ENCODE measurements at places on chromosomes 5 and 9. TPM values are rescaled to one million over a fixed set of nuclear protein-coding genes. Genes with fewer than 3 reads are reported as not detected.

The FOXD4 gene
- 0.22 TPM for total RNA-seq

The YTHDC2 gene
- 17.3 TPM for total RNA-seq

The IL9 gene
- total RNA-seq: not detected

The CCDC180 gene
- 0.88 TPM for total RNA-seq

The IFNA16 gene
- not detected for total RNA-seq

The PLAC8L1 gene
- total RNA-seq: not detected

The KIAA0825 gene
- 6.0 TPM for total RNA-seq

The ECSCR gene
- not detected for total RNA-seq

The NPR3 gene
- 2.0 TPM for total RNA-seq

The FCN2 gene
- total RNA-seq: not detected

The IRX4 gene
- not detected for total RNA-seq

The PDCD1LG2 gene
- 16.0 TPM for total RNA-seq

The GABRA6 gene
- 0.29 TPM for total RNA-seq

The ROPN1L gene
- 0.29 TPM for total RNA-seq

The MAML1 gene
- 16.2 TPM for total RNA-seq

The C9 gene
- total RNA-seq: 0.44 TPM

The PCDHGA8 gene
- 3.3 TPM for total RNA-seq

The MARCHF11 gene
- total RNA-seq: not detected

The PDE8B gene
- under 0.01 TPM for total RNA-seq

The FOXD4L4 gene
- total RNA-seq: 0.14 TPM

The ABL1 gene
- total RNA-seq: 79.3 TPM

The HBEGF gene
- total RNA-seq: 47.5 TPM

The EQTN gene
- not detected for total RNA-seq

The PLPP7 gene
- 4.3 TPM for total RNA-seq

The IL5 gene
- total RNA-seq: not detected

The ST8SIA4 gene
- 3.0 TPM for total RNA-seq

The MCCC2 gene
- 21.8 TPM for total RNA-seq

The STPG3 gene
- not detected for total RNA-seq

The ACOT12 gene
- total RNA-seq: 0.57 TPM

The IZUMO3 gene
- not detected for total RNA-seq

Data from placental pericyte (primary cell).